ENCODE measurements at places on chromosomes 7 and 10. TPM values are rescaled to one million over a fixed set of nuclear protein-coding genes. Genes with fewer than 3 reads are reported as not detected.

The UBE2D1 gene
- 32.0 TPM for total RNA-seq

The GPR15LG gene
- not detected for total RNA-seq

The OR13A1 gene
- not detected for total RNA-seq

The PTN gene
- total RNA-seq = 185 TPM

The UNCX gene
- not detected for total RNA-seq

The TMEM229A gene
- 0.74 TPM for total RNA-seq
